Spleen (tissue), 13 donors: ENCODE measurements at places on chromosomes 4 and X. TPM values are rescaled to one million over a fixed set of nuclear protein-coding genes. Genes with fewer than 3 reads are reported as not detected.

GRCh38 chrX:124475358-124475757, 129.0 kb downstream of the SH2D1A start:
- no peak for DNase-seq
- H3K36me3 ChIP-seq = no peaks in the 10 kb centered on the region
- H3K4me1 ChIP-seq = no peaks in the 10 kb centered on the region
- H3K27ac ChIP-seq = no peak overlapping the region
- no peak overlapping the region for H3K4me3 ChIP-seq
- no peaks in the 10 kb centered on the region for H3K27me3 ChIP-seq

- no peak overlapping the region for H3K27ac ChIP-seq
- H3K36me3 ChIP-seq = no peaks in the 10 kb centered on the region
- DNase-seq = no peak
- H3K27me3 ChIP-seq = no peaks in the 10 kb centered on the region
- no peaks in the 10 kb centered on the region for H3K4me1 ChIP-seq
- H3K4me3 ChIP-seq = no peak overlapping the region
These were observed 33.4 kb upstream of the ENPP6 start for GRCh38 chr4:184250795-184251669.

- H3K4me3 ChIP-seq = no peak overlapping the region
- no peaks in the 10 kb centered on the region for H3K4me1 ChIP-seq
- H3K27me3 ChIP-seq = no peaks in the 10 kb centered on the region
- no peak for DNase-seq
- no peak overlapping the region for H3K27ac ChIP-seq
These were observed 8.9 kb downstream of the KDR start for GRCh38 chr4:55116450-55116849.

GRCh38 chr4:11182586-11183355, 245.9 kb downstream of the HS3ST1 start:
- no peak overlapping the region for H3K4me3 ChIP-seq
- H3K27me3 ChIP-seq = no peaks in the 10 kb centered on the region
- no peaks in the 10 kb centered on the region for H3K36me3 ChIP-seq
- H3K27ac ChIP-seq = no peak overlapping the region
- no peak for DNase-seq
- H3K4me1 ChIP-seq = no peaks in the 10 kb centered on the region

GRCh38 chrX:49308604-49309269, 5.3 kb downstream of the GAGE10 start:
- H3K27ac ChIP-seq = peak overlapping the region; percentile 69
- no peaks in the 10 kb centered on the region for H3K36me3 ChIP-seq
- H3K27me3 ChIP-seq = no peaks in the 10 kb centered on the region
- peak; percentile 78 for DNase-seq
- H3K4me1 ChIP-seq = no peaks in the 10 kb centered on the region
- peak overlapping the region; percentile 28 for H3K4me3 ChIP-seq

Gene GAGE12H
- not detected for total RNA-seq
